NCI-H1105 treated with DMSO at 0.1 percent for 48 hours (cell line): ENCODE measurements at places on chromosomes 4 and X.
A peak's percentile ranks its signal among the peaks of the same experiment; 100 is the strongest.

DNA sequence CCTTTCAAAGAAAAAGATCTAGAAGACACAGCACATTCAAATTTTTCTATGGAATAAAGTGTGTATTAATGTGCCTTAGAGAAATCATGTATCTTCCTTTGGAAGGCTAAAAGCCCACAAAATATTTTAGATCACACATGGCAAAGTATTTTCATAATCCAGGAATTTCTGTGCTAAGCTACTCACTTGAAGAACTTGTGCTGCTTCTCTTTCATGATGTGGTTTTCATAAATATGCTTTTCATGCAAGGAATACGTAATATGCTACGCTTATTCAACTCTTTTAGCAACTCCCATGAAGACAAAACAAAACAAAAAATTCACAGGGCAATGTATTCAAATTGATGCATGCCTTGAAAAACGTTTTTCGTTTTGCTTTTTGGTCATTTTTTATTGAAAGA is 125.6 kb downstream of the ARHGAP24 start:
- no peak for DNase-seq

- no peak for DNase-seq
Observed at GRCh38 chr4:88573995-88574394, 18.3 kb upstream of the HERC3 start.

- DNase-seq: no peak
Observed at GRCh38 chr4:169015186-169015623, 5.2 kb upstream of the CBR4 start.

DNA sequence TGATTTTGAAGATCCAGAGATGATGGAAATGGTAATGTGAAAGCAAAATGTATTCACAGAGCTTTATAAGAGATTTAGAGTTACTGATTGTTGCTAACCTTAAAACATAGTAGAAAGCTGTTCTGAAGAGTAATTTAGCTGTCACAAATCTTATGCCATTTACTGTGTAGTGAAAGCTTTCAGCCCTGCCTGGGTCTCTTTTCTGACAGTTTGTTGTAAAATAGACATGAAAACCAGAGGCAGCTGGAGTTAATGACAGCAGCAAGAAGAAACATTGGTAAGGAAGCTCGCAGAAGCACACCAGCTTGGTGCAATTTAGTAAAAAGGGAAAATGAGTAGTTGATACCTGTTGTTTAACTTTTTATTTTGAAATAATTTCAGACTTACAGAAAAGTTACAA is 21.1 kb downstream of the POLR2B start:
- no peak for DNase-seq

- DNase-seq: peak; percentile 32
Observed at GRCh38 chr4:138243369-138243768, 1.2 kb upstream of the SLC7A11 start.

DNA sequence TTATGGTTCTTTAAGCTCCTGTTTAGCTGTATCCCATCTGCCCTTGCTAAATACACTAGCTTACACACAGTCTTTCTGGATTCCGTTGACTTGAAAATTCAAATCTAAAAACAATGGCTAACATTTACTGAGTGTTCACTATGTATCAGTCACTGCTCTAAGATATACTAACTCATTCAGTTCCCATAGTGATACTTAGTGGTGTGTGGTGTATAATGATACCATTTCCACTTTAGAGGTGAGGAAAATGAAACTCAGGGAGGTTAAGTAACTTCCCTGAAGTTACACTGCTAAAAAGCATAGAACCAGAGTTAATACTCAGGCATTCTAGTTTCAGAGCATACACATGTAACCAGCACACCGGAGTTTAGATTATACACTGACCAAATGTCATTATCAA is 762.0 kb downstream of the GRID2 start:
- no peak for DNase-seq

GRCh38 chr4:126853715-126854114 is 779.0 kb upstream of the INTU start:
- no peak for DNase-seq

- no peak for DNase-seq
Observed at GRCh38 chr4:14871676-14872430, 130.4 kb upstream of the CPEB2 start.

GRCh38 chr4:159871141-159871540 is 768.3 kb downstream of the RAPGEF2 start:
- DNase-seq: no peak

- DNase-seq: no peak
Observed at GRCh38 chr4:4991541-4992099, 27.6 kb downstream of the CYTL1 start.

DNA sequence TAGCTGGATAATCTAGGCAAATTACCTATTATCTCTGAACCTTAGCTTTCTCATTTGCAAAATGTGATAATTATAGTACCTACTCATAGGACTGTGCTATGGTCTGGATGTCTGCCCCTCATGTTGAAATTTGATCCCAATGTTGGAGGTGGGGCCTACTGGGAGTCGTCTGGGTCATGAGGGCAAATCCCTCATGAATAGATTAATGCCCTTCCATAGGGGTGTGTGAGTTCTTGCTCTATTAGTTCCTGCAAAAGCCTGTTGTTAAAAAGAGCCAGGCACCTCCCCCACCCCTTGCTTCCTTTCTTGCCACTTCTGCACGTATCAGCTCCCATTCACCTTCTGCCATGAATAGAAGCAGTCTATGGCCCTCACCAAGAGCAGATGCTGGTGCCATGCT is 73.9 kb downstream of the SERTM2 start:
- DNase-seq: peak; percentile 9

DNA sequence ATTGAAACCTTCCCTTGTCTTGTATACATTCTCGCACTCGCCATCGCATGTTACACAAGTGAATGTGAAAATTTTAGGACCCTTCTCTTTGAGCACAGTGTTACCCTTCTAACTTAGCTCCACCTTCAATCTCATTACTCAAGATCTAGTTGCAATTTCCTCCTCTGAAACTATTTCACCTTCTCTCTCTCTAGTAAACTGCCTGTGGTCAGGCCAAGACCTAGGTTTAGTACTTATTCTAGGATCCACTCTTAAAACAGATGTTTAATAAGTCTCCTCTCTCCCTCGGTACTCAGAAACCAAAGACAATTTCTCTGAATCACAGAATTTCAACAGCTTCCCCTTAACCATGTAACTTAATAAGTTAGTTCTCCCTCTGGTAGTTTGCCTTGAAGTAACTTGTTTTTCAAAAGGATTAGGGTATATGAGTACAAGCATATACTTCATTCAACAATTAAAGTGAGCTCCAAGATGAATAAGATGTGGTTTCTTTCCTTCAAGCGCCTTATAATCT is 156.0 kb downstream of the SH3KBP1 start:
- DNase-seq: no peak

DNA sequence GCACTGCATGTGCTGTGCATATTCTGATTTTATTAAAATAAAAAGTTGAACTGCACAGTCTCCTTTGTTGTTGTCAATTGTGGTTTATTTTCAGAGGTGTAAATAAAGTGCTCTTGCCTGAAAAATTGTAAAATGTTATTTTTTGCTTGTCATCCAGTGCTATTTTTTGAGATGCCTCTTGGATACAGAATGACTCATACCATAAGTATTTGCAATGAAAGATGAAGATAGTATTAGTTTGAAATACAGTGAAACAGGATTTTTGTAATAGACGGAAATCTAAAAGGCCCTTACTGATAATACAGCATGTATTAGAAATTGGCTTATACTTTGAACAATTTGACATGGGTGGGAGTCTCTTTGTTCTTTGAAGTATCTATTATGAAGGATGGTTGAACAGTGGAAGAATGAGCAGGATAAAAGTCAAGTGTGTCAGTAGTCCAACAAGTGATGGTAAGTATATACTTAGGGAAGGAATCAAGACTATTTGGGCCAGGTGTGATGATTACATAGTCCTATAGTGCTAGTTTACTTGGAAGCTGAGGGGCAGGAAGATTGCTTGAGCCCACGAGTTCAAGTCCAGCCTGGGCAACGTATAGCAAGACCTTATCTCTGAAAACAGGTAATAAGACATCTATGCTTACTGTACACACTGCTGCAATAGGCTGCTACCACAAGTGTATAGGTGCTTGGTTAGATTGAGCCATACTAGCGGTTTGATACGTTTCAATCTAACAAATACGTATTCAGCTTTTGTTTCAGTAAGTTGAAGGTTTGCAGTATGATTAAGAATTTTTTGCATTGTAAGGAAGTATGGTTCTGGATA is 16.4 kb downstream of the DDX3X start:
- DNase-seq: peak; percentile 4

DNA sequence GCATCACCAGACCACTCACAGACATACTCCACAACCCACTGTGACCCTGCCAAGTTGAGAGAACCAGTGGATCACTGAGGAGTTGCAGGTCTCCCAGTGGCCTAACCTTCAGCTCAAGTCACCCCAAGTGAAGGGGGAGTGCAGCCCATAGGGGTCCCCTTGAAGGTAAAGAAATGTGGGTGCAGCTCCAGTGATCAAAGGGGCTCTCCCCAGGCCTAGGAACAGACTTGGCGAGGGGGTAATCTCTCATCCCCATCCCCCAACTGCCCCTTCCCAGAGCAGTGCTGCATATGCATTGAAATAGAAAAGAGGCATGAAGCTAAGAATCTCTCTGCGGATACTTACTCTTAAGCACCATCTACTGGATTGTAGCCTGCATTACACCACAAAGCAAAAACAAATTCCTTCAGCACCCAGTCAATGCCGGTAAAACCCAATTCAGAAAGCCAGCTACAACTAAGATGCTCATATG is 27.0 kb downstream of the MAGEE1 start:
- DNase-seq: peak; percentile 19

GRCh38 chr4:48031802-48032525 is 15.4 kb downstream of the NIPAL1 start:
- DNase-seq: no peak

GRCh38 chrX:40237731-40238178 is 140.0 kb upstream of the BCOR start:
- DNase-seq: no peak

- no peak for DNase-seq
Observed at GRCh38 chr4:151922811-151923210, 162.0 kb upstream of the GATB start.

DNA sequence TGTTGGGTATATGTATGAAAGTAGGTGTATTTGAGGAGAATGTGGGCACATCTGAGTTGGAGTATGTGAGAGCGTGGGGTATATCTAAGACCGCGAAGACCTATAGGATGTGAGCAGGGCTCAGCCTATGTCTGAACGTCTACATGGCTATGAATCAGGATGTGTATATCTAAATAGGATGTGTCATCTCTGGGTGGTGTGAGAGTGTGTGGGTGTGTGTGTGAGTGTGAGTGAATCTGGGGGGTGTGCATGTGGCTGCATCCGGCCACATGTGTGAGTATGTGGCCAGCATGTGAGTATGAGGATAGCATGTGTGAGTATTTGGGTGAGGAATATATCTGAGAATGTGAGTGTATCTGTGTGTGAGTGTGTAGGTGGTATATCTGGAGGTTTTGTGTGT is 7.7 kb downstream of the GPR173 start:
- DNase-seq: no peak
